ENCODE measurements at places on chromosomes 6 and 20.

- DNase-seq: no peak
Observed at GRCh38 chr6:126720304-126720703, 380.4 kb downstream of the CENPW start.

DNA sequence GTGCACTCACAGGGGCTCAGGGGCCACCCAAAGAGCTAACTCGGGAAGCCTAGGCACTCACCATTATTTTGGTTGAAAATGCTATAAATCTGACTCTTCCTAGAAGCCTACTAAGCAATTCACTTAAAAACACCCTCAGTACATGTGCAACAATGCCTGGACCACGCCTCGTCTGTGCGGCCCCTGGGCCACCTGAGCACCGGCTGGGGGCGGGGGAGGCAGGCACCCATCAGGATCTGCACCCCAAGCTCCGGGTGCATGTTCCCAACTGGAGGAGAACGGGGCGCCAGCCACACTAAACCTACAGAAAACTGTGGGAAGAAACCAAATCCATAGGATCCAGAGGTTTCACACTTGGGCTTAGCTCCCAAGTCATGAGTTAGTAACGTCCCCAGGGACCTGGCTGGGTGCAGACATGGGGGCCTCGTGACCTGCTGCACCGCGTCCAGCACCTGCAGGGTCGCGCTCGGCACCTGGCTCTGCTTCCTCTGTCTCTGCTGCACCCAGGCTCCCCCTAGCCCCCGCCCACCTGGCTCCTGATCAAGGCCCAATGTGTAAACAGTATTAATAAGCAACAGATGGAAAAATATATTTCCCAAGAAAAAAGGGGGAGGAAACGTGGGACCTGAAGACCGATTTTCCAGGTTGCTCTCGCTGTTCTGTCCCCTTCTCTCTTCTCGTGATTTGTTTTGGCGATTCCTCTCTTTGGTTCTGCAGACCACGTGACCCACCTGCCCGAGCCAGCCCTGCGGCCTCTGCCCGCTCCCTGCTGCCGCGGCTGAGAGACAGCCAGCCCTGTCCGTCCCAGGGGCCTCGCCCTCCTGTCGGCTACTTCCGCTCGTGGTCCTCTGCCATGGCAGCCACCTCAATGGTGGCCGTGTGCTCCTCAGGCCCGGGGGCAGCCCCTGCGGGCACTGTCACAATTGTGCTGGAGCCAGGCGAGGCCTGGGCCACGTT, 15.5 kb upstream of the HELZ2 start:
- no peak for DNase-seq

DNA sequence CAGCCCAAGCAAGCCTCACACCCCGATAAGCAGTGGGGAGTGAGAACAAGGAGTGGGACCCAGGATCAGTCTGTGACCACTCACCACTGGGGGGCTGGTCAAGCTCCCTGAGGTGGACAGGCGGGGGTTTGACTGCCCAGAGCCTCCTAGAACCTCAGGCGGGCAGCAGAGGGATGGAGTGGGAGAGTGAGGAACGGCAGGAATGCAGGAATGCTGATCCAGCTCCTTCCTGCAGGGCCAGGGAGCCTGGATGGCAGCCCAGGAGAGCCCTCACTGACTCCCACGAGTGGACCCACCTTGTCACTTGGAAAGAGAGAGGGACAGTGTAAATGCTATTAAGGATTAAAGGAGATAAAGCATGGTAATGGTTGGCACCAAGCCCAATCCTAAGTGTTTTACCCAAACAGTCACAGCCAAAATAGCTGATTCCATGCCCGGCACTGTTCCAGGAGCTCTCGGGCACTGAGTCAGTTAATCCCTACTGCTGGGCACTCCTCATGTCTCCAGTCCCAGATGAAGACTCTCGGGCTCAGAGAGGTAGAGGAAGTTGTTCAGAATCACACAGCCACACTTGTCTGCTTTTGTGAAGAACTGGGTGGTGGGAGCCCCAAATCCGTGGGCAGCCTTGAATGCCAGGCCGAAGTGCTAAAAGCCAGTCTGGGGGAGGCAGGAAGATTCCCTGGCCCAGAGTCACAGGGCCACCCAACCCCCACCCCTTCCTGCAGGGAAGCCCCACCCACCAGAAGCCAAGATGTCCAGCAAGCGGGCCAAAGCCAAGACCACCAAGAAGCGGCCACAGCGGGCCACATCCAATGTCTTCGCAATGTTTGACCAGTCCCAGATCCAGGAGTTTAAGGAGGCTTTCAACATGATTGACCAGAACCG, 3.1 kb downstream of the MYL9 start:
- DNase-seq: no peak

- no peak for DNase-seq
Observed at GRCh38 chr6:49647476-49647875, 10.8 kb upstream of the RHAG start.

GRCh38 chr6:4809999-4810918, 34.1 kb downstream of the CDYL start:
- no peak for DNase-seq

DNA sequence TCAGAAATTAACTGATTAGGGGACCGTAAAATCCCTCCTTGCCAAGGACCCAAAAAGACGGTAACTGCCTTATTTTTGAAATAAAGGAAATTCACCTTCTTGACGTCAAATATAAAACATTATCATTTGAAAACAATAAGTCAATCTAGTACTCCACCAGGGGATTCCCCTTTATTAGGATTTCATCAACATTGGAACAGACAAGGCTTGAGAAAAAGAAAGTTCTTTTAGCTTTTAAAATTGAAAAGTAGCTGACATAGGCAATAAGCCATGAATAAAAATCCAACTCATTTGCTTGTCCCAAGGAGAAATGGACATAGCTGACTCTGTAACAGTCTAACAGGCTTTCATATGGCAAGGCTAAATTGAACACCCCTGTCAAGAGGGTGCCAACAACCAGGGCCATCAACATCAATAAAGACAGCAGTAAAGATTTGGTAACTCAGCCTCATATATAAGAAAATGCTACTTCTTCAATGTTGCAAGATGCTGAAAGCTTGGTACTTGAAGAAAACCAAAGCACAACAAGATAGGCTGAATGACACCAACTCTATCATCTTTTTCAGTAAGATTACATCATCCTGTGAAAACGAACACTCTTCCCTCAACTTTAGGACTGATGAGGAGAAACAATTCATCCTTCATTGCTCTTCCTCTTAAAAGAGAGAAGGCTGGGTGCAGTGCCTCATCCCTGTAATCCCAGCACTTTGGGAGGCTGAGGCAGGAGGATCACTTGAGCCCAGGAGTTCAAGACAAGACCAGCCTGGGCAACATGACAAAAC, 121.0 kb upstream of the PRDM1 start:
- no peak for DNase-seq

DNA sequence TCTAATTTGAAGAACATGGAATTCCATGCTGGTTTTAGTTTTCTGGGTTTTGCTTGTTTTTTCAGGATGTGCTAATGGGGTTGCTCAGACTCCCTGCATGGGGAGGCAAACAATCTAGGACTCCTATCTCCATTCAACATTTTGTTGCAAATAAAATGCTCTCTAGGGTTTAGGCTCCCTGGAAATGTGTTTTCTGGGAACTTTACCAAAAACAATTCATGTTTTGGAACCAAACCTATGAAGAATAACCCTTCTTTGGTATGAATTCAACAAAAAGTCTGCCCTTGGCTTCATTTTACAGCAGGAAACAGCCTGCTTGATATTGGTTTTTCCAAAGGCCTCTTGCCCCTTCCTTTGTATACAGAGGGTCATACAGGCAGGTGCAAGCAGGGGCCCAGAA, 217.7 kb downstream of the FOXA2 start:
- no peak for DNase-seq

DNA sequence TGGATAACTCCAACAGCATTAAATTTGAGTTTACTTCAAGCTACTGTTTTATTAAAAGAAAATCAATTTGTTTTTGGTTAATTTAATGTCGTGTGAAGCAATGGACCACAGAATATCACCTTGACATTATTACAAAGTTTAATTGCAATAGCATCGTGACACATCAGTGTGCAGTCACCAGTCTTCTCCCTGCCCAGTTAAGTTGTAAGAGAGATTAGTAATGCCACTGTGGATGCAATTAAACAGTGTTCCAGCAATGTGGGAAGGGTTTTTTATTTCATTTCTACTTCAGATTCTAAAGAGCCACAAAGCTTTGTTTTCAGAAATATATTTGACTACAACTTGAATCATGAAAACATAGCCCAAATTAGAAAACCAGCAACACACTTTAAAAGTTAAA, 128.7 kb downstream of the SYNE1 start:
- no peak for DNase-seq

GRCh38 chr6:22199771-22200170, 97.1 kb downstream of the PRL start:
- no peak for DNase-seq

- DNase-seq: no peak
Observed at GRCh38 chr6:90003941-90004340, 109.7 kb downstream of the GJA10 start.

DNA sequence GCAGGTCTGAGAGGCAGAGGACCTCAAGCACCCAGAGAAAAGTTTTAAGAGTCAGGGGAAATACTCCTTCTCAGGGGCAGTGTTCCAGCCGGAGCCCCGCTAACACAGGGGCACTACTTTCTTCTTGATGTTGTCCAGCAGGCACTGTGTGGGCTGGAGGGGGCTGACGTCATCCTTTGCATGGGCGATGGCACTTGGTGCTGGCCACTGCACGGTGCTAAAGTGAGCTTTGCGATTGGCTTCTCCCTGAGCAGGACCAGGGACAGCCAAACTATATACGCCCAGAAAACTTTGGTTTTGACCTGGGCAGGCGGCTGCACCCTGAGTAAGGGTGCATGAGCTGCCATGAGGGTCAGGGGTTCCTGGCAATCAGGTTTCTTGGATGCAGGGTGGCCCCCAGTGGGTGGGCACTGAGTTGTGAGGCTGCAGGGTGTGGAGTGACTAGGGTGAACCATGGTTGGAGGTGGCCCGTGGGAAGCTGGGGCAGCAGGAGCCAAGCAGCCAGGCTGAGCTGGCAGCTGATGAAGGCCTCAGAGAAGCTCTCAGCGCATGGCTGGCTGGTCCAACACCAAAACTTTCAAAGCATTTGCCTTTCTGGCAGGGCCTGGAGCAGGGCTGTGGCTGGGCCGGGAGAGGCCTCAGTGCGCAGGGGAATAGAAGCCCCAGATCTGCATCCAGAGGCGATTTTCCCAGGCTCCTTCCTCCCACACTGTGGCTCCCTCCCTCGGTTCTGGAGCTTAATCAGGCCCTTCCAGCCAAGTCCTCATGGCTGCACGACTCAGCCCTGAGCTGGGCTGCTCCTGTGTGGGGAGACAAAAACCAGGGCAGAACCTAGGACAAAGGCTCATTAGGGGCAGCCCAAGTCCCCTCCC, 18.3 kb downstream of the MRPS18A start:
- DNase-seq: no peak

DNA sequence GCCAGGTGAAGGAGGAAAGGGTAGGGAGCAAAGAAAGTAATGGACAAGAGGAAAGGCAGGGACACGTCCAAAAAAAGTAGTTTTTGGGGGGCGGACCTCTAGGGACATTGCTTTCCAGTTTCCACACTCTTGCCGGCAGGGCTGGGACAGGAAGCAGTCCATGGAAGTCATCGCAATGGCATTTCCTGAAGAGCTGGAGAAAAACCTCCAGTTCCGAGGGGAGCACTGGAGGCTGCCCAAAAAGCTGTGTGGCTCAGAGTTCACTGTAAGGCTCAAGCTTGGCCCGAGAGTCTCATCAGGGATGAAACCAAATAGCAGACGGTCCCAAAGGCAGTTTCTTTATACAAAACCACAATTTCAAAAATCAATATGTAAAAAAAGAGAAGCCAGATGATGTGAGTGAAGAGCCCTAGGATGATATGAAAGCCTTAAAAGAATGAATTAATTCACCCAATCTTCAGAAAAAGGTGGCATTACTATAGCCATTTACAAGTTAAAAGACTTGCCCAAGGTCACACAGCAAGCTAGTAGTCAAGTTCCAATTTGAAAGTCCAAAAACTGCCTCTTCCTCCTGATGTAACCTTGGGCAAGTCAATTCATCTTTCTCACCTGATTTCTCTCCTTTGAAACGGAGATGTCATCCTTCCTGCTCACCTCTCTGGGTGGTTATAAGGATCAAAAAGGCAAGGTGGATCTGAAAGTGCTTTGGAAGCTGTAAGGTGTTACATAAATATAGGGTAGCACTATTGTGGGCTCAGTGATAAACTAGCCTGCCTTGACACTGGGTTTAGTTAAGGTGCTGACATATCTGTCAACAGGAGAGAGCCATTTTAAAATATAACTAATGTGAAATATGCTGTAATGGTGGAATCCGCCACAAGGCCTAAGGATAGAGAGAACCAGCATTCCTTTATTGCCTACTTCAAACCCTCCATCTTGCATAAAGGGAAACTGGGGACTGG, 9.1 kb downstream of the BCL2L1 start:
- DNase-seq: no peak

DNA sequence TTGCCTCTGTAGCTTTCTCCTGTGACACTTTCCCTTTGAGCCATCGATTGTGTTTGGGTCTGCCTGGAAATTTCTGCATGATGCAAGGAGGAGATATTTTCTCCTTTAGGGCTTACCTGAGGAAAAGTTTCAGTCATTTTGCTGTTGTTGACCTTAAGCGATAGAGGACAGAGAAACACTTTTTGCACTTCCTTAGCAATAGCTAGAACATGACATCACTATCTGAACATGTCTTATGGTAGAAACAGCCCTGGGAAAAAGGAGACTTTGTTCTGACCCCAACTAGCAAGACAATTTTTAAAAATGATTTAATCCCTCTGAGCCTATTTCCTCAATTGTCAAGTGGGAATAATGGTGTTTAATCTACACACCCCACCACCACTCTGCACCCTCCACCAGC, 9.7 kb upstream of the FILIP1 start:
- DNase-seq: no peak

DNA sequence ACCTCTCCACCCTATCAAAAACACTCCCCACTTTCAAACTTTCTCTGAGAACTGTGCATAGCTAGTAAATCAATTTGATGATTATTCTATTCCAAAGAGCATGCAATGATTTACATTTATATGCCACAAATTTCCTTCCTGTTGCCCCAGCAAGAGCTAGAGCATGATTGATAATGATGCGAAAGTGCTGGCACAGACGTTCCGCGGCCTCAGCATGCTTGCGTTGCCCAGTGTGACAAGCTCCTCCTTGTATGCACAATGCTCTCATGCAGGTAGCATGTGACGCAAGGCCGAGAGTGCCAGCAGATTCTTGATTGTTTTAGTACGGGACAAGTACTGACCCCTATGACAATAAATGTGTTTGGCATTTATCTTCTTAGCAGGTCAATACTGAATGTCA, 696.3 kb upstream of the SLC35B3 start:
- no peak for DNase-seq

DNA sequence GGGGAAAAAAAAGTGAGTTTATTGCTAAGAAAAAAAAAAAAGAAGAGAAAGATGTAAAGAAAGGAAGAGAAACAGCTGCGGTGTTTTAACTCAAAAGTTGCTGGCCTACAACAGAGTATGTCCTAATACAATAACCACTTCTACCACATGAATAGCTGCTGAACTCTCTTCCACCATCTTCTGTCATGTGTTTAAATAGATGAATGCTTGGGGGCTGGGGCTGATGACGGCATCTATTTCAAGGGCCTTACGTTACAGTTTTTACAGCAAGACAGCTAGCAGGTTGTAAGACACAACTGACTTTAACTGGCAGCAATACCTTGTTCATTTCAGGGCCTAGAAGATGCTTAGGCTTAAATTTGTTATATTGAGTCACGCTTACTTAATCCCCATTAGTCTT, 50.4 kb downstream of the MAP3K7 start:
- DNase-seq: no peak

- peak; percentile 43 for DNase-seq
Observed at GRCh38 chr6:99613409-99613704, 6.7 kb downstream of the PRDM13 start.
